ENCODE measurements at places on chromosomes 1 and 21.

DNA sequence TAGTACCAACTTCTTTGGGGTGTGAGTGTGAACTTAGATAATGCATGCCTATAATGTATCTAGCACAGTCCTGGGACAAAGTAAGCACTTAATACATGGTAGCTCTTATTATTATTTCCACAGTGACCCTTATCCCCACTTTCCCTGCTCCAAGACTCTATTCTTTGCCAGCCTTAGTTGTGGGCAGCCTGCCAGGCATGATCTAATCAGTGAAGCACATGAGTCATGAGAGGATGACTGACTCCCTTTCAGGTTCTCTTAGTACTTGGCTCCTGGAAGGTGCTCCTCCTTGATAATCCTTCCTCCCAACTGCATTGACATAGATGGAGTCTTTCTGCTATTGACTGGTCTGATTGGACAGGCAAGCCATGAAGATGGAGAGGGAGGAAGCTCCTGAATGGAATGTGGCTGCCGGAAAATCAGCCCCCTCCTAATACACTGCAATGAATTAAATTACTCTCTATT, 17.4 kb upstream of the GNG12 start:
- DNase-seq: no peak

- no peak for DNase-seq
Measured at GRCh38 chr1:178940068-178940765, 69.3 kb upstream of the ANGPTL1 start.

GRCh38 chr1:11461531-11462137, 17.3 kb upstream of the DISP3 start:
- no peak for DNase-seq

DNA sequence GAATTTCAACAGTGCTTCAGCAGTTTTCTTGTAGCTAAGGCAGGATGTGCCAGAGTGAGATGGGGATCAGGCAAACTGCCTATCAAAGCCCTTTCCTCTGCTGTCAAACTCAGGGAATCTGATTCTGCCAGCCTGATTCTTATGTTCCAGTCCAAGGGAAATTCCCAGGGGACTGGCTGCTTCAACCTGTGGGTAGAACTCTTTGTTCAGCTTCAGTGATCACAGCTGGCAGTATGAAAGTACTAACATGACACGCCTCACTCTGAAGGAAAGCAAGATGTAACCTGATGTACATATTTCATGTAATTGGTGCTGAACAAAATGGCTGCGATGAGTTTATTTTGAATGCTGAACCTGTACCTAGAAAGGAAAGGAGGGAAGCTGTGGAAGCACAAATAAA, 40.1 kb upstream of the SLC5A9 start:
- DNase-seq: no peak

DNA sequence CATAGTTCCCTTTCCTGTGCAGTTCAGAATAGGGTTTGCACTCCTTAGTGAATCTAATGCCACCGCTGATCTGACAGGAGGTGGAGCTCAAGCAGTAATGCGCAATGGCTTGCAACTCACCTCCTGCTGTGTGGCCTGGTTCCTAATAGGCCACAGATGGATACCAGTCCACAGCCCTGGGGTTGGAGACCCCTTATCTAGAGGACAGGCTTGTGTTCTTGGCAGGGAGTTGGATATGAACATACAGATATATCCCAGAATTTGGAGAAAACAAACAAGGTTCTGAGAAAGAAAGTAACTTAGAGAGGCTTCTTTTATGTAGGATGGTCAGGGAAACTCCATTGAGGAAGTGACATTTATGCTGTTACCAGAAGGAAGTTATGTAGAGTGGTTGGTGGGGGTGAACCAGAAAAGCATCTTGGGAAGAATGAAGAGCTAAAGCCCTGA, 5.1 kb upstream of the PTPRC start:
- DNase-seq: no peak

- DNase-seq: peak; percentile 68
Measured at GRCh38 chr1:21963477-21964217, 13.2 kb upstream of the CELA3B start.

- DNase-seq: no peak
Measured at GRCh38 chr1:19210772-19211549, 895 bp upstream of the UBR4 start.

DNA sequence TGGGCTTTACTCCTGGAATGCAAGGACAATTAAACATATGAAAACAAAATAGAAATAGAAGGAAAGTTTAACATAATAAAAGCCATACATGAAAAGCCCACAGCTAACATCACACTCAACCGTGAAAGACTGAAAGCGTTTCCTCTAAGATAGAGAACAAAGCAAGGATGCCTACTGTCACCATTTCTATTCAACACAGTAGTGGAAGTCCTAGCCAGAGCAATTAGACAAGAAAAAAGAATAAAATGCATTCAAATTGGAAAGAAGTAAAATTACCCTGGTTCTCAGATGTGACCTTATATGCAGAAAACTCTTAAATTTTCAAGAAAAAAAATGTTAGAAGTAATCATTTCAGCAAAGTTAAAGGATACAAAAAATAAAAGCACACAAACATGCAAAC, 34.0 kb downstream of the ZNF644 start:
- no peak for DNase-seq

DNA sequence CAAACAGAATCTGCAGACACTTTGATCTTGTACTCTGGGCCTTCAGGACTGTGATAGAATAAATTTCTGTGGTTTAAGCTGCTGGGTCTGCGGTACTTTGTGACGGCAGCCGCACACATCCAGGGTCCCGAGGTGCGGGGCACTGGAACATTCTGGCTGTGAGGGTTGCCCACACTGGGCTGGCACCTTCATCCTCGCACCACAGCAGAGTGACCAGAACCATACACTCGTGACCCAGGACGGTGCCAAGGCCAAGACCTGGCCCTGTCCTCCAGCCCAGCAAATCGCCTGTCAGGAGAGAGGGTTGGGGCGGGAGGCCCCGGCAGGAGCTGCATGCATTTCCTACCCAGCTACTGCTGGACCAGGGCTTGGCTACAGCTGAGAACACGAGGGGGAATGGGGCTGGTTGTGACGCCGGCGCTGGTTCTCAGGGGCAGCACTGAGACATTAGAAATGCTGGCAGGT, 2.6 kb upstream of the FTCD start:
- DNase-seq: no peak

DNA sequence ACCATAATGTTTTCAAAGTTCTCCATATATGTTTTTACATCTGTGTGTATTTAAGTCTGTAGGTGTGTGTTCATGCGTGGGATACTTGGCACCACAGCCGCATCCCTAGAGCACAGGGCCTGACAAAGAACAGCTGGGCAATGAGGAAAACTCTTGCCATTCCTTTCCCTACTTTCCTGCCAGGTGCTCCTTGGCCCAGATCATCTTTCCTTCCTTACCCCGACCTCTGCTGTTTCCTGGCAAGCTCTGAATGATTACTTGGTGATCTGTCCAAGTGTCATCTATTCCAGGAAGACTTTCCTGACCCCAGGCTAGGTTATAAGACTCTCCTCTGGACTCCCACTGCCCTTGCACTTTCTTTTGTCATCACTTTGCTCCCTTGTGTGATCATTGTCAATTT, 123.6 kb downstream of the ELAVL4 start:
- no peak for DNase-seq
